PC-3 (cell line): ENCODE measurements at places on chromosomes 6 and 20.

DNA sequence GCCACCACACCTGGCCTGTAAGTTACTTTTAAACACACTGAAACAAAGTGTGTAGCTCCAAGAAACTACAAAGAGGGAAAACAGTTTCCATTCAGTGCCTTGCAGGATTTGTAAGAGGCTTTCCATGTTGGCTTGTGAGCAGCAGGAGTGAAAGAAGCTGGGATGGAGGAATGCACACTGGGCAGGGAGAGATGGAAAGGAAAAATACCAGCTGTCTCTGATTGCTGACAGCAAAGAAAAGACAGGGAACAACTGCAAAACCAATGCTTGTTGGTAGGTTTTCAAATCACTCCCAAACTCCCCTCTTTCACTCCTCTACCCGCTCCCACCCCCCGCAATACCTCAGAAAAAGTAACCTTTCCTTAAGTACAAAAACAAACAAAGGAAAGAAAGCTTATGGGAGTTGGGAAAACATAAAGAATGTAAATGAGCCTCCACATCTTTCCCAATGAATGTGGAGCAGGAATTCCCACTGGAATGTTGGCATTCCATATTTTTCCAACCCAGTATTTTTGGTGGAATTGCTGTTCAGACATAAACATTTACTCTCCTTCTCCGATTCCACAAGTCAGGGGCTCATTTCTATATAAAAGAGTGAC, 166.1 kb downstream of the THBS2 start:
- H3K27ac ChIP-seq, result no peak overlapping the region
- no peak overlapping the region for H3K4me3 ChIP-seq
- H3K27me3 ChIP-seq, result no peaks in the 10 kb centered on the region
- DNase-seq, result no peak
- no peaks in the 10 kb centered on the region for H3K36me3 ChIP-seq

GRCh38 chr6:145532361-145532760, 203.0 kb downstream of the EPM2A start:
- no peak overlapping the region for H3K4me3 ChIP-seq
- no peaks in the 10 kb centered on the region for H3K36me3 ChIP-seq
- peaks cover 12% of the 10 kb centered on the region; the same call in 1 of the 2 replicates for H3K4me1 ChIP-seq
- no peaks in the 10 kb centered on the region for H3K27me3 ChIP-seq
- no peak overlapping the region for H3K27ac ChIP-seq

DNA sequence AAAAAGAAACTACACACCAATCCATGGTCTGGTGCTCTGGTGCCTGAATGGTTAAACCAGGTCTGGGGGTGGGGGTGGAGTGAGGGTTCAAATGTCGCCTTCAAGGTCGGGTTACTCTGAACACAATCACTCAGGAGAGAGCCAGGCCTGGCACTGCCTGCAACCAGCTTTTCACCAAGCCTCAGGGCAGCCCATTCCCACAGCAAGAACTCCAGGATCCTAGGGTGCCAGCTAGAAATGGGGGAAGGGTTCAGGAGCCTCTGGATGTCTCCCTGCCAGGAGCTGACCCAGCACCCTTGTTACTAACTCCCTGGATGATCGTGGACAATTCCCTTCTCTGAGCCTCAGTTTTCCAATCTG, 6.7 kb downstream of the SDC4 start:
- H3K36me3 ChIP-seq, result peaks cover 28% of the 10 kb centered on the region
- H3K4me3 ChIP-seq, result peak overlapping the region; percentile 61; the same call in 1 of the 2 replicates
- no peak for DNase-seq

DNA sequence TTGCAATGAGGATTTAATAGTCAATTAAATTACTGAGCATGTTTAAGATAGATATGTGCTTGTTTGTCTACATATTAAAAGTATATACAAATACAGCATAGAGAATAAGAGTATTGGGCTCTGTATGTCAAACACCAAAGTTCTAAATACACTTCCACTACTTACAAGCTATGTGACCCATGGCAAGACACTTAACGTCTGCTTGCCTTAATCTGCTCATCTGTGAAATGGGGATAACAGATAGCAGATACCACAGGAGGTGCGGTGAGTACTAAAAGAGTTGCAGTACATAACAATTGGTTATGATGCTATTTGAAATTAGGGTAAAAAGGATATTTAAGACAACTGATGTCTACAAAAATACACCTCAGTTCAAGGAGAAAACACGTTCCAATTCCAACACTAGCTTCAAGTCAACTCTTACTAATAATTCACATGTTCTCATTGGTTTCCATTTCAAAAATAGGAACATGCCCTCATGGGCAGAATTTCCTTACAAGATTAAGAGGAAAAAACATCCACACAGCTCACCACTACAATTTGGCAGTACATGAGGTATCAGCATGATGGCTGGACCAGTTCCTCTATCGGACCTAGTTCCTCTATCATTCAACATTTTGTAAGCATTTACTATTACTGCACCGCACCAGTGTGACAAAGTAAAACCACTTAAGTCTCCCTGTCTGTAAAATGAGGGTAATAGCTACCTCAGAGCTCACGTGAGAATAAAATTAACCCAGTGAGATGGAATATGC, 101.1 kb downstream of the SMLR1 start:
- 0 out of 2 replicates have a peak overlapping the region, but pooled peaks have one; percentile 29 for H3K4me3 ChIP-seq
- no peak for DNase-seq
- no peaks in the 10 kb centered on the region for H3K27me3 ChIP-seq
- peak overlapping the region; percentile 45 for H3K27ac ChIP-seq

- no peaks in the 10 kb centered on the region for H3K4me1 ChIP-seq
- H3K4me3 ChIP-seq, result no peak overlapping the region
- no peaks in the 10 kb centered on the region for H3K36me3 ChIP-seq
- DNase-seq, result no peak
- no peak overlapping the region for H3K27ac ChIP-seq
Measured at GRCh38 chr6:35078226-35078850, 62.8 kb downstream of the TCP11 start.

GRCh38 chr6:133774356-133774755, 114.6 kb upstream of the TCF21 start:
- peaks cover 11% of the 10 kb centered on the region; the same call in 1 of the 2 replicates for H3K4me1 ChIP-seq
- no peaks in the 10 kb centered on the region for H3K36me3 ChIP-seq
- peak overlapping the region; percentile 28; the same call in 1 of the 2 replicates for H3K27ac ChIP-seq
- no peak overlapping the region for H3K4me3 ChIP-seq
- DNase-seq, result peak; percentile 40
- H3K27me3 ChIP-seq, result no peaks in the 10 kb centered on the region

GRCh38 chr6:124066269-124066668, 262.6 kb downstream of the NKAIN2 start:
- H3K27me3 ChIP-seq, result no peaks in the 10 kb centered on the region
- no peaks in the 10 kb centered on the region for H3K4me1 ChIP-seq
- no peak overlapping the region for H3K27ac ChIP-seq

- H3K4me3 ChIP-seq, result no peak overlapping the region
- no peaks in the 10 kb centered on the region for H3K4me1 ChIP-seq
- DNase-seq, result no peak
- H3K36me3 ChIP-seq, result no peaks in the 10 kb centered on the region
Measured at GRCh38 chr20:38308047-38308438, 4.1 kb downstream of the BPI start.

DNA sequence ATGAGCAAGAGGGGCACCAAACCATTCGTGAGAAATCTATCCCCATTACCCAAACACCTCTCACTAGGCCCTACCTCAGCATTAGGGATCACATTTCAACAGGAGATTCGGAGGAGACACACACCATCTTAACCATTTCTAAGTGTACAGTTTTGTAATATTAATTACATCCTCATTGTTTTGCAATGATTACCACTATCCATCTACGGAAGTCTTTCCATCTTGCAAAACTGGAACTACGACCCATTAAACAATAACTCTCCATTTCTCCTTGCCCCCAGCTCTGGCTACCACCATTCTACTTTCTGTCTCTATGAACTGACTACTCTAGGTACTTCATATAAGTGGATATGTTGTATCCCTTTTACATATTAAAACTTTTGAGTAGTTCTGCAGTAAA, 20.1 kb downstream of the ACOT13 start:
- no peaks in the 10 kb centered on the region for H3K27me3 ChIP-seq
- no peak overlapping the region for H3K4me3 ChIP-seq
- no peaks in the 10 kb centered on the region for H3K4me1 ChIP-seq
- no peaks in the 10 kb centered on the region for H3K36me3 ChIP-seq

- H3K4me1 ChIP-seq, result no peaks in the 10 kb centered on the region
- H3K36me3 ChIP-seq, result no peaks in the 10 kb centered on the region
- no peak overlapping the region for H3K4me3 ChIP-seq
- DNase-seq, result peak; percentile 79
Measured at GRCh38 chr6:121849477-121849876, 414.0 kb downstream of the GJA1 start.

DNA sequence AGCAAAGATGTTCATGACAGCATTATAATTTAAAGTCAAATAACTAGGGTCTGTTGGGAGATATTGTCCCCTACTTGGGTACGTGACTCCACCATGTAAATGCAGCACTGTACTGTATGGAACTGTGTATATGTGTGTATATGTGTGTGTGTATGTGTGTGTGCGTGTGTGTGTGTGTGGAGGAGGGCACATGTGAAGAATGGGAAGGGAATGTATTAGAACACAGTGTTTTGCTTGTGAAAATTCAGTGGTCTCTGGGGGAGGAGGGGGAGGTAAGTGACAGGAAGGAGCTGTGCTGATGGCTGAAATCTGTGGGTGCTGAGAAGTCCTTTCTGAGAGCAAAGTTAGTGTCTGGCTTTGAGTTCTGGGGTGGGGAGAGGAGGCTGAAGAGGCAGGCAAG, 23.9 kb upstream of the VEGFA start:
- no peak overlapping the region for H3K27ac ChIP-seq
- H3K4me1 ChIP-seq, result peaks cover 9% of the 10 kb centered on the region
- no peak for DNase-seq
- no peak overlapping the region for H3K4me3 ChIP-seq
- no peaks in the 10 kb centered on the region for H3K36me3 ChIP-seq

DNA sequence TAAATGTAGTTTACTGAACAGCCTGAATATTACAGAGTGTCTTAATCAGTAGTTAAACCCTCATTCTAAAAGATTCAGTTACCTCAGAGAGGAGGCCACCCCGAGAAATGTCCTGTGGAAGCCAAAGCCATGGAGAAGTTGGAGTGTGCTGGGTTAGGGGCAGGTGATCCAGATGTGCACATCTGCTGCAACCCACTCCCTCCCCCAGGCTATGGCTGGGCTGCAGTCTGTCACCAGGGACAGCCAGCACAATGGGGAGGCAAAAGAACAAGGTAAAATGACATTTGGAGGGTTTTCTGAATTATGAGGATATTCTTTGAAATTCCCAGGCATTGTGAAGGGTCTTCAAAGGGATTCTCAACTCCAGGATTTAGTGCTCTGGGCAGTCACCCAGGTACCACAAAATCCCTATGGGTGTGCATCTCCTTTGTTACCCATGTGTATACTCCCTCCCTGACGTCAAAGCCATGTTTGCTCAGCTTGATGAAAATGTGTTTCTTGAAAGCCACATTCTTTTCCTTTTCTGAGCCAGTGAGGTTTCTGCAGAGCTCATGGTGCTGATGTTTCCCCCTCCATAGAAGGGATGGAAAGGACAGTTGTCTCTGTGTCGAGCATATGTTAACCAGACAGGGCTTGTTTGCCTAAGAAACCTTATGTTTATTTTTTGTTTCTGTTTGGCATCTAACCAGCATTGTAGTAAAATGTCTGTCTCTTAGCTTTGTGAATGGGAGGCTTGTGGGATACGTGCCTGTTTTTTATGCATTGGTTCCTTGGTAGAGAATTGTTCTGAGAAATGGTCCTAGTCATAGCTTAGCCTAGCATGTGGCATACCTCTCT, 212.3 kb upstream of the TBX18 start:
- no peak overlapping the region for H3K27ac ChIP-seq
- no peaks in the 10 kb centered on the region for H3K4me1 ChIP-seq
- peaks cover 10% of the 10 kb centered on the region for H3K27me3 ChIP-seq
- H3K36me3 ChIP-seq, result no peaks in the 10 kb centered on the region

GRCh38 chr6:70849348-70850069, 107.4 kb downstream of the B3GAT2 start:
- H3K27ac ChIP-seq, result peak overlapping the region; percentile 74
- H3K4me1 ChIP-seq, result peaks cover 15% of the 10 kb centered on the region
- H3K36me3 ChIP-seq, result peaks cover 3% of the 10 kb centered on the region; the same call in 1 of the 2 replicates
- DNase-seq, result peak; percentile 58
- no peak overlapping the region for H3K4me3 ChIP-seq
- no peaks in the 10 kb centered on the region for H3K27me3 ChIP-seq

DNA sequence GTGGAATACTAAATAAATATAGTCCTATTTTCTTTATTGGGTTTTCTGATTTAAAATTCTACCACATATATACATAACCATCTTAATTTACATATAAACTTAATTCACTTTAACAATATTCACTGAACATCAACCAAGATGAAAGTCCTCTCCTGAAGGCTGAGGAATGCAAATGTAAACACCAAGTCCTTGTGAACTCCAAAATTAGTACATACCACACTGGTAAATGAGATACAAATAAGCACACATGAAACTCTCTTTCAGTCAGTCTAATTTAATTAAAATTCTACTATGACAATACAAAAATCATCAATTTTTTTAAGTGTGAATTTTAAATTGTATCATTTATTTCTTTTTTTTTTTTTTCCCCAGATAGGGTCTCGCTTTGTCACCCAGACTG, 205.1 kb upstream of the RUNX2 start:
- no peaks in the 10 kb centered on the region for H3K36me3 ChIP-seq
- DNase-seq, result no peak
- no peaks in the 10 kb centered on the region for H3K27me3 ChIP-seq
- no peaks in the 10 kb centered on the region for H3K4me1 ChIP-seq

DNA sequence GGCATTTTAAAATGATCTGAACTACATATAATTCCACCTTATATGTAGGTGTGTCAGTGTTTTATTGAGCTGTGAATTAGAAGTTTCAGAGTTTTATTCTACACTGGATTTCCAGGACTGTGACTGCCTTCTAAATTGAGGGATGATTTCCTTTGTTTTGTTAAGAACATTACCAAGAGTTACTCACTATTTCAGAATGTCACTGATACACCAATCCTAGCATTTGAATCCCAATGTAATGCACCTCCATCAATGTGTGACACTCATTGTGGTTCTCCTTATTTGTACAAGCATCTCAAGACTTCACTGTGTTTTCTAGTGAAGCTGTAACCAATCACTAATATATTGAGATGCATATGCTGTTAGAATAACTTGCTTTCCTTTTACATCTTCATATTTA, 86.8 kb downstream of the PLCB1 start:
- no peak overlapping the region for H3K4me3 ChIP-seq
- peak; percentile 8 for DNase-seq
- no peak overlapping the region for H3K27ac ChIP-seq
- H3K4me1 ChIP-seq, result 0 out of 2 replicates have a peak, but pooled peaks cover 11% of the 10 kb centered on the region
- H3K36me3 ChIP-seq, result no peaks in the 10 kb centered on the region
- peaks cover 23% of the 10 kb centered on the region for H3K27me3 ChIP-seq

GRCh38 chr20:58719971-58720371, 27.4 kb downstream of the NPEPL1 start:
- no peak overlapping the region for H3K4me3 ChIP-seq
- H3K27me3 ChIP-seq, result peaks cover 49% of the 10 kb centered on the region
- peak; percentile 12 for DNase-seq
- H3K36me3 ChIP-seq, result no peaks in the 10 kb centered on the region
- no peaks in the 10 kb centered on the region for H3K4me1 ChIP-seq
